Activated CD4-positive, alpha-beta memory T cell treated with anti-CD3 and anti-CD28 coated beads, Interleukin-2, amount 10 ng/mL, durations not matched to agents 7 days and 5 days (primary cell): ENCODE measurements at places on chromosomes 2 and 18. TPM values are rescaled to one million over a fixed set of nuclear protein-coding genes. Genes with fewer than 3 reads are reported as not detected.

- DNase-seq: no peak
These were observed 193.4 kb downstream of the CCDC102B start for GRCh38 chr18:68991286-68991685.

DNA sequence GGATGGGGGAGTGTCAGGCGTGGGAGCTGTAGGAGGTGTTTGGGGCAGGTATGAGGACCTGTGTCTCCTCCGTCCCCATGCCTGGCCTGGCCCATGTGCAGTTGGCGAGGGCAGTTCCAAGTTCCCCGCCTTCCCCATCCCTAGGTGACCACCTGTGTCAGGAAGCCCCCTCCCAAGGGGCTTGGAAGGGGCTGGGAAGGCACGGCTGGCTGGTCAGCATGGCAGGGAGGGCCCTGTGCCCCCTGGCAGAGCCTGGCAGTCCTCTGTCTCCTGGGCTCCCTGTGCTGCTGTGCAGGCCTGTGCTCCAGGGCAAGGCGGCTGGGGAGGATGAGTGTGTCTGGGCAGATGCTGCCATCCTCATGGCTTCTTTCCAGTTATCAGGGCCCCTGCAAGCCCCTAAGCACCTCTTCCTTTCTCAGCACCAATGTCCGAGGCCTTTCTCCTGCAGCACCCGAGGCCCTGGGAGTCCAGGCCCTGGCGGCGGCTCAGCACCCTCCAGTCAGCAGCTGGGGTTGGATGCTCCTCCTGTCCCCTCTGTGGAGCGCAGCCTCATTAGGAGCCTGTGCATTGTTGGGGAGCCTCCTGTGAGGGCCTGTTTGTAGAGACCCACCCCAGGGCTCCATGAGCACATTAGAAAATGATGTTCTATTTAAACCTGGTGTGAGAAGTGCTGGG, 101.7 kb downstream of the FAM210A start:
- no peak for DNase-seq

DNA sequence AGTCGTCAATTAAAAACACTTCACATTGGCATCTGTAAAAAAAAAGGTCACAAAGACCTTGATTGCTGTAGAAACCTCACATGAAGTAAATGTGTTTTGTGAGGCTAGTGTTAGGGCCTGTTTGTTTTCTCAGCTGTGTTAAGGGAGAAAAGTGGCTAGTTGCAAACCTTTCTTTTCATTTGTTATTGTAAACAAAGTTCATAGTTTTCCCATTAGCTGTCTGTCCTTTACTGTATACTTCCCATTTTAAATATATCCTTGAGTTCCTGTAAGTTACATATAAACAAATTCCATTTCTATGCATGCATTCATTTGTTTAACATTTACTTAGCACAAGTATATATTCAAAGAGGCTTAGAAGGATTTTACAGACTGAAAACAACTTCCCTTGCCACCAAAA, 1250.2 kb downstream of the LRP1B start:
- no peak for DNase-seq

- DNase-seq: no peak
These were observed 350.7 kb upstream of the MAP2 start for GRCh38 chr2:209073151-209073550.

DNA sequence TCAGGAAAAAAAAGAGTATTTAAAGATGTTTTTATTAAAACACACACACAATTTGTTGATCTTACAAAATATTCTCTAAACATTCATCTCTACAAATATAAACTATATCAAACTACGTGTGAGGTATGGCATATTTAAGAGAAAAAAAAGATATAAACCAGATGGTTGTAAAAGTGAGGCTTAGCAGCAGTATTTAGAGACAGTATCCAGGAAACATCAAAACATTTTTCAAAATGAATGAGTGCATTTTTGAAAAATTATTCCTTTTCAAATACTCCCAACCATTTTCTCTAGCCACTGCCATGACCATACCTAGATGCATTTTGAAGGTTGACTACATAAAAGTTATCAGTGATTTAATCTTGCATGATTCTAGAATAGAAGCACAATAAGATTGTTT, 38.2 kb upstream of the RAB27B start:
- no peak for DNase-seq

GRCh38 chr2:8861797-8862196, 24.4 kb upstream of the KIDINS220 start:
- no peak for DNase-seq

GRCh38 chr2:60140185-60140584, 413.3 kb downstream of the BCL11A start:
- no peak for DNase-seq

DNA sequence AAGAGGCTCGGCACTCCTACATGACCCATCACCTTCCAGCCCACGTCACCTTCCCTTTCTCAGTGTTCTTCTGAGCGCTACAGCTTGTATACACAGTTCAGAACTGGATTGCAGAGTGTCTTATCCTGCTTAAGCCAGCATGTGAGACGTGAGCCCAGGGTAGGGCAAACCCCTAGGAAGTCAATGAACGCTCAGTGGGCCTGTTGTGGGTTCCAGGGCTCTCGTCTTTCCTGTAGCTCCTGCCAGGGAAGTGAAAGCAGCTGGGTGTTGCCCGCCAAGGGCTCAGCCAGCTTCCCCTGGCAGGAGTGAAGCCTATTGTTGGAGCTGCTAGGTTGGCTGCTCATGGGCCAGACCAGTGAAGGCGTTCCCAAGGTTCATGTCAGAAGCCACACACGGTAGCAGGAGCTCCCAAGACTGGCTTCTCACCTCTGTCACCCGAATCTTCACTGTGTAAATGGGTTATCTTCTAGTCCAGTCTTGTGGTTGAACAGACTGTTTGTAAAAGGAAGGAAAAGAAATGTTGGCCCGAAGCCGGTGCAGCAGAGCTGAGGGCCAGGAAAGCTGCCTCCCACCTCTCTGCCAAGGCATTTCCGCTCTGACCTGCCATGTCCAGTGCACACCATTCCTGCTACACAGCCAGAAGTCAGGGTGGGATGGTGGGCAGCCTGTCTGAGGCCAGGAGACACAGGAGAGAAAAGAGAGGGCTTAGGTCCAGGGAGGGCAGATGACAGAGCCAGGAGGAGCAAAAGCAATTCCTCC, 69.6 kb upstream of the RMDN2 start:
- no peak for DNase-seq

DNA sequence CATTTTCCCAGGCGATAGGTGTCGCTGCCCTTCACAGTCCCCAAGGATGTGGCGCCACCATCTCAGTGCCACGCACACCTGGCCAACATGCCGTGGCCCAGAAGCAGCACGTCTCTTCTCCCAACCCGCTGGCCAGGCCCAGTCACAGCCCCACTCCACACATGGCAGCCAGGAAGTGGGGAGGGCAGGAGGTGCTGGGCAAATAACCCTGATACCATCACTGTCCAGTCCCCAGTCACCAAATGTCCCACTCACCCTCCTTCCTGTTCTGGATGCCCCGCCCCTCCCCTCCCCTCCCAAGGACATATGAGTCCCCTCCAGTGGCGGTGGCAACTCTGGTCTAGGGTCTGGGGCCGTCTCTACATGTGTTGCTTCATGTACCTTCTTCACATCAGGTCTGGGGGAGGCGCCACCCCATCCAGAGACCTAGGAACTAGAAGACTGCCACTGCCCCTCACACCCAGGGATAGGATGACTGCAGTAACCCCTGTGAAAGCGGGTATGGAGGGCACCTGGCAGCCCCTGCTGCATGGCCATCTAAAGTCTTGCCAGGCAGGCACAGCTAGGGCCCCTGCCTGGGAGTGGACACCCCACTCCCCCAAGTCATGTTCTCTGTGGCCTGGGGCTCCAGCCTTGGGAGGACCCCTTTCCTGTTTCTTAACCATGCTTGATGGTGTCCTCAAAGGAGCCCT, 7.3 kb upstream of the CAPN10 start:
- no peak for DNase-seq

- DNase-seq: no peak
These were observed 49.7 kb downstream of the SEPTIN10 start for GRCh38 chr2:109563980-109564550.

DNA sequence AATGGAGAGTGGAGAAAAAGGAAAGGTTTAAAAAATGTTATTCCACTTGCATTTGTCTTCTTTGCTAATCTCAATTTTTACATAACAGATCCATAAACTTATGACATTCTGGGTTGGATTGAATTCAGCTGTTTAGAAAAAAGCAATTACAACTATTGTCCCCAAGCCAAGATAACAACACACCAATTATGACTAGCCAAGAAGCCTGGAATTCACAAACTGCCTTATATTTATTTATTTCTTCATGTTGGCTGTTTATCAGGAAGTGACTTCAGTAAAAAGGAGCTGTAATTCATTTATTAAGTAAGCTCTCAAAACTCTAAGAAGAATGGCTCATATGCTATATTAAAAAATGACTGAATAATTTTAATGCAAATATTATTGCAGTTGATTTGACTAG, 137.4 kb downstream of the CALCRL start:
- no peak for DNase-seq

GRCh38 chr18:3502650-3503049, 52.7 kb downstream of the TGIF1 start:
- no peak for DNase-seq

- no peak for DNase-seq
These were observed 91.7 kb upstream of the HNMT start for GRCh38 chr2:137872577-137872976.

DNA sequence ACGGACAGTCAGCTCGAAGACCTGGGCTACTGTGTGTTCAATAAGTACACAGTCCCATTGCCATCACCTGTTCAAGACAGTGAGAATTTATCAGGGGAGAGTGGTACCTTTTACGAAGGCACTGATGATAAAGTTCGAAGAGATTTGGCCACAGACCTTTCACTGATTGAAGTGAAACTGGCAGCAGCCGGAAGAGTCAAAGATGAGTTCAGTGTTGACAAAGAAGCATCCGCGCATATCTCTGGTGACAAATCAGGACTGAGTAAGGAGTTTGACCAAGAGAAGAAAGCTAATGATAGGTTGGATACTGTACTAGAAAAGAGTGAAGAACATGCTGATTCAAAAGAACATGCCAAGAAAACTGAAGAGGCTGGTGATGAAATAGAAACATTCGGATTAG, 76.9 kb upstream of the UNC80 start:
- DNase-seq: no peak

DNA sequence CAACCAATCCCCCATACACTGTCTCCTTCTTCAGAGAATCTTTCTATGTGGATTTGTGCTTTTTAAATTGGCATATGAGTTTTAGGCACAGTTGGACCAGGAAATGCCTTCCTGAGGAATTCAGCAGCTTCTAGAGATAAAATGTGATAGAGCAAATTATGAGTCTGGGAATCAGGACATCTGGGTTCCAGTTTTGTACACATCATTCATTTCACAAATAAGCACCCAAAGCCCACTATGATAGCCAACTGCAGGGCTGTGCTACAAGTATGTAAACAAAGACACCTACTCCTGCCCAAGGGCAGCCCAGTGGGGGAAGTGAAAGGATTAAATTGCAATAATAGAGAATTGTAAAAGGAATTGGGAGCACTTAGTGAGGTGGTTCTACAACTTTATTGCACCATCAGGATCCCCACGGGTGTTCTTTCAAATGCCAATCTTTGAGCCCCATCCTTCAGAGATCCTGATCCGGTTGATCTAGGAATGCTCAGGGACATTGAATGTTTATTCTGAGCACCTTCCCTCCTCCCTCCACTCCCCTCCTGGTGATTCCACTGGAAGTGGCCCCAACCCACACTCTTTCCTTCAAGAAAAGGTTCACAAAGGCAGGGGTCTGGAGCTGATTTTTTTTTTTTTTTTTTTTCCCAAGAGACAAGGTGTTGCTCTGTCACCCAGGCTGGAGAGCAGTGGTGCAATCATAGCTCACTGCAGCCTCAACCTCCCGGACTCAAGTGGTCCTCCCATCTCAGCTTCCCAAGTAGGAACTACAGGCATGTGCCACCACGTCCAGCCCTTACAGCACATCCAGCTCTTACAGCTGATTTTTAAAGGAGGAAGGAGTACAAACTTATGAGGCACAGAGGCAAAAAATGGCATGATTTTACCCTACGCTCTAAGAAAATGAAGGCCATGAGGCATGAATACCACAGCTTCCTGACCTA, 11.1 kb upstream of the KCMF1 start:
- DNase-seq: no peak

DNA sequence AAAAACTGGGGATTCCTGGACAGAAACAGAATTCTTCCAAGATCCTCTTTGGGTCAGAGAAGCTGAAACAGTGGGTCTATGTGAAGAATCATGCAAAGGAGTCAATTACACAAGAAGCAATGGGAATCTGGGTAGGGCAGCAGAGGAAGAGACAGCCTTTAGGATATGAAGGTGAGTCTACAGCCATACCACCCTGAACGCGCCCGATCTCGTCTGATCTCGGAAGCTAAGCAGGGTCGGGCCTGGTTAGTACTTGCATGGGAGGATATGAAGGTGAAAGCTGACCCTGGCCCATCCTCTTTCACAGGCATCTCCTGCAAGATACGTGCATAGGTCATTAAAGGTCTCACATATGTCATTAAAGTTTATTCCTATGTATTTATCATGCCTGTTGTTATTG, 1080.9 kb upstream of the FANCL start:
- no peak for DNase-seq

GRCh38 chr18:55461848-55462247, 126.1 kb downstream of the TCF4 start:
- no peak for DNase-seq

DNA sequence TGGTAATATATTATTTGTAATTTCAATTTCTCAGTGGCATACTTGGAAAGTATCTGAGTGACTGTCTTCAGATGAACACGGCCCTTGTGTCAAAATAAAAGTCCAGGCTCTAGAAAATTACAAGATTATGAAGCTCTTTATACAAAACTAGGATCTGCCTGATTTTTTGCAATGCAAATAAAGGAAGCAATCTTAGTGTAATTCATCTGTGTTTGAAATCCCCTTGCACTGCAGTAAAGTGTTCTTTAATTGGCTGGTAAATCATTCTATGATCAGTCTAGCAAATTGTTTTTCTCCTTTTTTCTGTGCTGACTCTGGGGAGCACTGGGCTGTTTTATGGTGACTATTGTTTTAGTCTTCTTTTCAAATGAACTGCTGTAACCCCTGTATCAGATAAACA, 1039.0 kb downstream of the SOCS6 start:
- no peak for DNase-seq

GRCh38 chr2:42967959-42968674, 175.7 kb upstream of the HAAO start:
- no peak for DNase-seq

- DNase-seq: no peak
These were observed 58.8 kb downstream of the GREB1L start for GRCh38 chr18:21300908-21301200.

DNA sequence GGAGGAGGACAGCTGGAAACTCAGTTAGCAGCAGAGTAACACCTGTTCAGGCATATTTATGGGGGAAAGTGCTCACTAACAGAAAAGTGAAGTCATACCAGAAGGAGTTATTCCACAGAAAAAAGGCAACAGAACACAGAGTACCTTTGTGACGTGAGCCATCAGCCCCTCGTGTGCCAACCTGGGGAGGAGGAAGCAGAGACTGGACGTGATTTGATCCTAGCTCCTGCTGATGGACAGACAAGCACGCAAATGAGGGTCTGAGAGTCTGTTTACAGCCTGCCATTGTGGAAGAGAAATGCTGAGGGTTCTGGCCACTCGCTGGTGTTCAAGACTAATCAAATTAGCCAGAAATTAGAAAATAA, 120.7 kb downstream of the ZNF521 start:
- DNase-seq: no peak

Gene MOGAT1
- total RNA-seq: not detected

Gene EPB41L5
- 2.8 TPM for total RNA-seq

Gene RNMT
- 45.3 TPM for total RNA-seq

Gene BCL11A
- not detected for total RNA-seq

Gene RAD51AP2
- not detected for total RNA-seq

Gene CLEC4F
- total RNA-seq: not detected

Gene CHRND
- total RNA-seq: not detected

Gene FAM110C
- 4.8 TPM for total RNA-seq

Gene HMSD
- 8.5 TPM for total RNA-seq

Gene TFPI
- total RNA-seq: not detected

Gene DSC2
- total RNA-seq: not detected

Gene POLE4
- total RNA-seq: 49.4 TPM

Gene CXCR2
- 0.15 TPM for total RNA-seq
